ENCODE measurements at places on chromosomes 7 and 10. TPM values are rescaled to one million over a fixed set of nuclear protein-coding genes. Genes with fewer than 3 reads are reported as not detected.

The ACTR3C gene
- 5.3 TPM for total RNA-seq

The EVX1 gene
- total RNA-seq, result not detected

The PPP1R3A gene
- not detected for total RNA-seq

- no peak for DNase-seq
Measured at GRCh38 chr10:50398823-50399222, 147.5 kb upstream of the ASAH2 start.

The RELN gene
- 57.5 TPM for total RNA-seq

DNA sequence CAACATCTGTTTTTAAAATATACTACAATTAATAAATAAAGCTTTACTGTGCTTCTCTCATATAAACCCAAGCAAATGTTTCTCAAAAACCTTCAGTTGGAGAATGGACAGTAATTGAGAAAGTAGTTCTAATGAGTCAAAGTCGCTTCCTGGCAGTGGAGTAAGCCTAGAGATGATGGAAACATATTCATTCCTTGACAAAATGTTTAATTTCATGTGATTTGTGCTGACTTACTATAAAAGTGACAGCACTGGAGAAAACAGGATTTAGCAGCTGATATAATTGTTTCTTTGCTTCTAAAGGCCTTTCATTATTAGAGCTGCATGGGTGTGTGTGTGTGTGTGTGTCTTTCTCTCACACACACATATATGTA, 9.0 kb downstream of the ELMO1 start:
- no peak for DNase-seq

DNA sequence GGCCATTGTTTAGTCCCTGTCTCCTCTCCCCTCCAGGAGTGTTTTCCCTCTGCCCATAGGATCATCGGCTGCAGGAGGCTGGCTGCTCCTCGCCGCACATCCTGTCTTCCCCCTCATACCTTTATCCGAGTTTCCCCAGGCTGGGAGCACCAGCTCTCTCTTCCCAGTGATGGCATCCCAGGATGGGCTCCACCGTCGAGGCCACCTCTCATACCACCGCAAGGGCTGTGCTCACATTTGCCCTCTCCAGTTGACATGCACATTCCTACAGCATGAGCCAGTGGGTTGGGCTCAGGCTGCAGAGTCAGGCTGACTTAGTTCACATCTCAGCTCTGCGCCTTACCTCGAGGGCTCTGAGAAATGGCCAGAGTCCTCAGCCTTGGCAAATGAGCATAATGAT, 12.1 kb downstream of the HKDC1 start:
- DNase-seq, result no peak

GRCh38 chr10:13457958-13458686, 70.7 kb downstream of the BEND7 start:
- no peak for DNase-seq

The ITIH5 gene
- total RNA-seq, result 14.7 TPM

The OR9A4 gene
- not detected for total RNA-seq

GRCh38 chr7:104341546-104341945, 13.1 kb downstream of the LHFPL3 start:
- DNase-seq, result no peak

GRCh38 chr7:151813445-151813844, 63.5 kb downstream of the PRKAG2 start:
- DNase-seq, result no peak

All from frontal cortex (tissue), 4 donors.